Activated CD8-positive, alpha-beta memory T cell treated with anti-CD3 and anti-CD28 coated beads, Interleukin-2, amount 50 U/mL, for 48 hours (primary cell): ENCODE measurements at places on chromosomes 6 and 20.

GRCh38 chr20:59120491-59120890 lies 43.1 kb upstream of the ZNF831 start:
- peak; percentile 64 for DNase-seq

DNA sequence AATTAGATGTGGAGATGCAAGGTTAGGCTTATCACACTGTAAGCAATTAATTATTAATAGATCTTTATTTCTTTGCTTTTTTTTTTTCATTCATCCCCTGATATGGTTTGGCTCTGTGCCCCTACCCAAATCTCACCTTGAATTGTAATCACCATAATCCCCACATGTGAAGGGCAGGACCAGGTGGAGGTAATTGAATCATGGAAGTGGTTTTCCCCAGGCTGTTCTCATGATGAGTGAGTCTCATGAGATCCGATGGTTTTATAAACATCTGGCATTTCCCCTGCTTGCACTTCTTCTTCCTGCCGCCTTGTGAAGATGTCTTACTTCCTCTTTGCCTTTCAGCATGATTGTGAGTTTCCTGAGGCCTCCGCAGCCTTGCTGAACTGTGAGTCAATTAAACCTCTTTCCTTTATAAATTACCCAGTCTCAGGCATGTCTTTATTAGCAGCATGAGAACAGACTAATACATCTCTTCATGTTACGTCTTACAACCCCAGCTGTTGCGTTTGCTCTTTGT lies 333.8 kb downstream of the CDH26 start:
- no peak for DNase-seq

- DNase-seq: no peak
Measured at GRCh38 chr20:41347523-41348429, 7.2 kb downstream of the LPIN3 start.

DNA sequence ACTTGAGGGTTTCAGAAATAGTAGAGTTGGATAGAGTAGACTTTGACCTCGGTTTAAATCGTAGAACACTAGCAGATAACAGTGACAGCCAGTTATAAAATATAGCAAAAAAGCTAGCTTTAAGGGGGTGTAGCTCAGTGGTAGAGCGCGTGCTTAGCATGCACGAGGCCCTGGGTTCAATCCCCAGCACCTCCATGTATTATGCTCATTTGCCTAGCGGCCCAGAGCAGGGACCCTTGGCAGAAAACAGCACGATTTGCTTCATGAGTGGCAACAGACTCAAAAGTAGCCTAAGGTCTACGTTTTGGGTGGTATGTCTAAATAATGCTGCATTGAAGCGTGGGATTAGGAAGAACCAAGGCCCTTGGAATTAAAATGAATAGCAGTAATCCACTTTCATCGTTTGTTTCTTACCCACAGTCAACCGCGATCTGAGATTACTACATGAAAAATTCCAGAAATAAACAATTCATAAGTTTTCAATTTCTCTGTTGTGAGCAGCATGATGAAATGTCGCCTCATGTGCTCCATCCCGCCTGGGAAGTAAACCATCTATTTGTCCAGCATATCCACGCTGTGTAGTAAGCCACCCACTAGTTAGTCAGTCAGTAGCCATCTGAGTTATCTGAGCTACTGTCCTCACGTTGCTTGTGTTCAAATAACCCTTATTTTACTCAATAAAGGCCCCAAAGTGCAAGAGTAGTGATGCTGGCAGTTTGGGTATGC lies 184.9 kb downstream of the GPX5 start:
- DNase-seq: peak; percentile 70

DNA sequence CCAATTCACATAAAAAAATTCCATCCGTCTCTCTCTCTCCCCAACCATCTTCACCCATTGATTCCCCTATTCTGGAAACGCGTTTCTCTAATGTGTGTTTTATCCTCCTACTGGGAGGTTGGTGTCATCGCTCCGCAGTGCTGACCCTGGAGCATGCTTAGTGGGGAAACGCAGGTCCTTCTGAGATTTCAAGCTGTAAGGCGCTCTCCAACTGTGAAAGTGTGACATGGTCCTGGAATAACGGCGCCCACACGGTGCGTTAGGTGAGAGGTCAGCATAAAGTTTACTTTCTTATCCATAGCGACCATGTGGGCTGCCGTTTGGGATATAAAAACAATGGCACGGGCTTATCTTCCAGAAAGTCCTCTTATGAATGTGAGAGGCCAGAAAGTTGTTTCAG lies 123.9 kb downstream of the WDR27 start:
- DNase-seq: no peak

DNA sequence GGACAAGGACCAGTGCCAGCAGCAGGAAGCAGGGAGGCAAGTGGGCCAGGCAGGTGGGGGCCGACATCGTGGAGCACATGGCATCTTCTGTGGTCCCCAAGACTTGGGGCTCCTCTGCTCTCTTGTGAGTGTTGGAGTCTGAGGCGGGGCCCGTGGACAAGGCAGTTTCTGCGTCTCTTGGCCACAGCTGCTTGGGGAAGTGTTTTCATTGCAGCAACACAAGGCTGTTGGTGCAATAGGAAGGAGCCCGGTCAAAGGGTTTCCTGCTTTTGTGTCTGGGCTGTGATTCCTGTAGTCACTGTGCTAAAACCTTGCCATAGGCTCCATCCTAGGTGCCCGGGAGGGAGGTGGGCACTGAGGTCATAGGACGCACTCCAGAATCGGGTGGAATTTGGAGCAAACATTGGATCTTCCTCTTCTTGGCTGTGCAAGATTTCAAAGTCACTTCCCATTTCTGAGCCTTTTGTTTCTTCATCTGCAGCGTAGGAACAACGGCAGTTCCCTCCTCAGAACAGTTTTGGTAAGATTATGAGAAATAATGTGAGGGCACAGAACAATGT lies at the start of gene SIRPB2:
Gene SIRPB2, minus strand, starts transcription at position 140 of the 560 bp plus-strand sequence. Its CDS starts 61 bp downstream, at position 79.
- DNase-seq: no peak

DNA sequence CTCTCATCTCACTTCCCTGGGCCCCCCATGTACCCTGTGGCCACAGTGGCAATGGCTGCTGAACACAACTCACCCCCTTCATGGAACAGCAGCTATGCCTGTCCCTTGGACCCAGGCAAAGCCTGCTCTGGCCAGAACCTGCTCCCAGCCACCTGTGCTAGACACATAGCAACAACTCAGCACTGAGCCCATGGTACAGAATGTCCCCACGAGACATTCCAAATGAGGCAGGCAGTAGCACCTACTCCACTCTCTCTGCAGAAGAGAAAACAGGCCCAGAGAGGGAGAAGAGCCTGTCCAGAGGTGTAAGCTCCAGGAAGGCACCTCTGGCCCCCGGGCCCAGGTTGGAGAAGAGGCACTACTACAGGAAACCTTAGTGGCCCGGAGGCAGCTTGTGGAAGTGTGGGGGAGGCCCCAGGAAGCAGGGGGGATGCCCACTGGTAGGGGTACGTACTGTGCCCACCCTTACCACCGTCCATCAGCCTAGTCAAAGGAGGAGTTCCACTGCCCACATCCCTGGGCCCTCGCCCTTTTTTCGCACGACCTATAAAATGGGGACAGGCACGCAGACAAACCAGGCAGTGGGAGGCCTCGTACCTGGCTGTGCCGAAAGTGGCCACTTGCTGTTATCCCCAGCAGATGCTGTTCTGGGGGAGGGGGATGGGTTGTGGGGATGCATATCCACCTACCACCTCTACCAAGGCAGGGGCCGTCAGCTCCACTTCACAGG lies 97.2 kb downstream of the ASXL1 start:
- DNase-seq: no peak

DNA sequence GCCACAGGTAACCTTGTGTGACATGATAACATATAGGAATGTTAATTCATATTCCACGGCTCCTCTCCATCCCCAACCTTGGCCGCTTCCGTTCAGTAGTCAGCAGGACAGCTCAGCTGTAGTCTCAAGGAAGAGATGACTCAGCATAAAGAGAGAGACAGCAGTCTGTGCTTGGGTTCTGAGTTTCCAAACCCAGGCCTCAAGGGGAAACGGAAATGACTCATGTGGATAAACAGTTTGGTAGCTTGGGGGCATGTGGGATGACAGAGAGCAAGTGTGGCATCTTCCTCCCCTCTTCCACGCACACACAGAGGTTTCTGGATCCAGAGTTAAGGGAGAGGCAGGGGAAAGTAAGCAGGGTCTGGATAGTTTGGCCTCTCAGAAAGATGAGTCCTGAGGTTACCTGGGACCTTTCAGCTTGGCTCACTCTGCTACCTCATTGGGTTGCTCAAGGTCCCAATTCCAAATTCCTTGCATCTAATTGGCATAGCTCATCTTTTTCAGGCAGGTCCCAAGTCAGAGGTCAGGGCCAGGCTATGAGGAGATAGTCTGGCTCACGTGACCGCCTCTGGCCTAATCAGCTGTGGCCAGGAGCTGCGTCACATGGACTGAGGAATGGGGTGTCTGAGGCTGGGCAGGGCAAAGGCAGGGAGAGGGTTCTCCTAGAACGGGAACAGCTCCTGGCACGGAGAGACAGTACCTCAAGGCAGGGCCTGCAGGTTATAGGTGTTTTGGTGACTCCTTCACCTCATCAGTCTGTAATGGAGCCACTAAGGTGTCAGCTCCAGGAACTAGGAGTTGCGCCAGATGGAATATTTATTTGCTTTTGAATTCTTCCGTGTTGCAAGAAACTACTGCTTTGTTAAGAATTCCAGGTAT lies 36.5 kb upstream of the MLN start:
- no peak for DNase-seq

GRCh38 chr20:5131502-5131901 lies 4.7 kb downstream of the CDS2 start:
- DNase-seq: peak; percentile 29

GRCh38 chr6:90106449-90106848 lies 190.2 kb downstream of the BACH2 start:
- DNase-seq: no peak

DNA sequence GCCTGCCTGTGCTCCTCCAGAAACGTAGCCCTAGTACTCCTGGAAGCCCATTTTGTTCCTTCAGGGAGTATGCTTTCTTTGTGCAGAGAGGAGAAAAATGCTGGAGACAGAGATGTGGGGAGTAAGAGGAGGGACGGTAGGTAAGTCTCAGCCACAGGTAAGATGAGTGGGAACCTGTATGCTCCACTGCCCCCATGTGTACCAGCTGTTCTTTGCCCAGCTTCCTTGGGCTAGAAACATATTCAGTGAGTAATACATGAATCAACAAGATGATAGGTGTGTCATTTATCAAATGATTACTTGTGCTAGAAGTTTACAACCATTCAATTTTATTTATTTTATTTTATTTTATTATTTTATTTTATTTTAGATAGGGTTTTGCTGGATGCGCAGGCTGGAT lies 13.6 kb upstream of the CEP85L start:
- DNase-seq: no peak
